ENCODE measurements at places on chromosomes 11 and 22. TPM values are rescaled to one million over a fixed set of nuclear protein-coding genes. Genes with fewer than 3 reads are reported as not detected.

Gene TEX54
- total RNA-seq, result not detected

Gene OR10A3
- under 0.01 TPM for total RNA-seq

Gene NNMT
- 193 TPM for total RNA-seq

Gene LRRC4C
- not detected for total RNA-seq

Gene TENM4
- total RNA-seq, result 5.9 TPM

Gene AQP11
- total RNA-seq, result 1.1 TPM

Gene DMC1
- 12.1 TPM for total RNA-seq

Gene PTDSS2
- total RNA-seq, result 29.4 TPM

Gene SERPIND1
- under 0.01 TPM for total RNA-seq

Gene CDON
- total RNA-seq, result 11.9 TPM

Gene TRIM6
- 2.6 TPM for total RNA-seq

Gene TSPAN18
- not detected for total RNA-seq

Gene NXPE1
- not detected for total RNA-seq

Gene FDX1
- total RNA-seq, result 14.7 TPM

Gene OR8H2
- not detected for total RNA-seq

Gene CFAP300
- total RNA-seq, result 5.1 TPM

Gene DEFB131B
- not detected for total RNA-seq

All from subcutaneous preadipocyte (primary cell).